ENCODE measurements at places on chromosomes 3 and 15. TPM values are rescaled to one million over a fixed set of nuclear protein-coding genes. Genes with fewer than 3 reads are reported as not detected.

The TXNRD3 gene
- 7.6 TPM for total RNA-seq

The LRTM1 gene
- 7.6 TPM for total RNA-seq

The SLC30A4 gene
- total RNA-seq, result 6.9 TPM

The MYO1E gene
- total RNA-seq, result 58.4 TPM

The ITGB5 gene
- 126 TPM for total RNA-seq

The TMEM45A gene
- 4.4 TPM for total RNA-seq

The PARP15 gene
- total RNA-seq, result 77.2 TPM

The TMEM40 gene
- 2.4 TPM for total RNA-seq
